Fibroblast of lung (primary cell): ENCODE measurements at places on chromosomes 5 and 9.

- DNase-seq: no peak
Observed at GRCh38 chr9:103183701-103184171, 188.6 kb downstream of the CYLC2 start.

GRCh38 chr9:14232111-14232510, 81.8 kb downstream of the NFIB start:
- no peak for DNase-seq

DNA sequence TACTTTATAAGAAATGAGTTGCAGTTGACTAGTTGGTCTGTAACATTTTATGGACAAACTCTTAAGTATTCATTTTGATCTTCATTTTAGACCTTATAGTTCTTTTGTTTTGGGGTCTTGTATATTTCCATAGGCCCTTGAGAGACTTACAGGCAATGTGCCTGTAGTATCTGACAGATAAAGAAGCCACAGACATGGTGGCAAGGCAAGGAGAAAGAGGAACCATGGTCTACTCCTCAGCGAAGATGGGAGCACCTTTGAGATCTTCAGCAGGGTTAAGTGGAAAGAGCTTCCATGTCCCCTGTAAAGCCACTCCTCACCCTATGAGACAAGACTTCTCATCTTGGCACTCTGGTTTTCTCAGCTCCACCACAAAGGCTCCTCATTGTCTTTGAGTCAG, 56.4 kb downstream of the SH3TC2 start:
- DNase-seq: no peak

- peak; percentile 31 for DNase-seq
Observed at GRCh38 chr5:157371655-157372471, 88.2 kb upstream of the NIPAL4 start.

GRCh38 chr5:74624501-74624900, 16.0 kb downstream of the ENC1 start:
- DNase-seq: no peak

- DNase-seq: no peak
Observed at GRCh38 chr9:96449523-96449844, 485 bp upstream of the HABP4 start.

- peak; percentile 76 for DNase-seq
Observed at GRCh38 chr9:19895006-19895405, 106.2 kb upstream of the SLC24A2 start.

GRCh38 chr9:125074976-125075375, 68.4 kb downstream of the SCAI start:
- peak; percentile 24 for DNase-seq

DNA sequence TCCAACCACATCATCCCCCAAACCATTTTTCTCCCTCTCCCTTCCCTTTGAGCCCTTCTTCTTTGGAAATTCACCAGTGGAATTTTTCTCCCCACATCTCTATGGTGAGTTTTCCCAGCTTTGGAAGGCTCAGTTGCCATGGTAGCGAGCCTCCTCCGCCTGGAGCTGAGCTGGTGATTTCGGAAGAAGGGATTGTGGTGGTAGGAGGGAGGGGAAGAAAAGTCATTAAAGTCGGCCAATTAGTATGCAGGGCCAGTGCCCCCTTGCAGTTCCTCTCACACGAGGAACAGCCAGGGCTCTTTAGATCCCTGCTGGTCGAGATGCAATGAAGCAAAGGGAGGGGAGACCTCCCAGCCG, 322.0 kb downstream of the NTRK2 start:
- DNase-seq: no peak

DNA sequence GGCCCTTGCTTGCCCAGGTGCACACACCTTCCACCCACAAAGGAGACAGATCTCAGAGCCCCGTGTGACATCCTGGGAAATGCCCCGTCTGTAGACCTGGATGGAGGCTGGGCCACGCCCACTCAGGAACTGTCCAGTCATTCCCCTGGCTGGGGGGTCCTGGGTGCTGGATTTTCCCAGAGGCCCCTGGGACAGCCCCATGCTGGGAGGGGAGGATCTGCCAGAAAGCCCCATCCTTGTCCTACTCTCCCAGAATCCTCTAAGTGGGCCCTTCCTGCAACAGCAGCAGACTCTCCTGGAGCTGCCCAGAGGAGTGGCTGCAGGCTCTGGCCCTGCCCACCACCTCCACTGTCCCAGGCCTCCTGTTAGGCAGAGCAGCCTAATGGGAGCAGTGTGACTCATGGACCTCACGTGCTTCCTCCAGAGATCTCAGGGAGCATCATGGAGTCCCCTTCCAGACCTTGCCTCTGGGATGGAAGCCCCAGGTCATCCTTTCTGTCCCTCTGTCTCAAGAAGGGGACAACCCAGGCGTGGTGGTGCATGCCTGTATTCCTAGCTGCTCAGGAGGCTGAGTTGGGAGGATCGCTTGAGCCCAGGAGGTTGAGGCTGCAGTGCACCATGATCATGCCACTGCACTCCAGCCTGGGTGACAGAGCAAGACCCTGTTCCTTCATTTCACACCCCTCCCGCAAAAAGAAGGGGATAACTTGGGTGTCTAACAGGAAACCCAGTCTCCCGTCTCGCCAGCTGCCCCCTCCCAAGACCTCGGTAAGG, 51.7 kb downstream of the JADE2 start:
- peak; percentile 74 for DNase-seq

DNA sequence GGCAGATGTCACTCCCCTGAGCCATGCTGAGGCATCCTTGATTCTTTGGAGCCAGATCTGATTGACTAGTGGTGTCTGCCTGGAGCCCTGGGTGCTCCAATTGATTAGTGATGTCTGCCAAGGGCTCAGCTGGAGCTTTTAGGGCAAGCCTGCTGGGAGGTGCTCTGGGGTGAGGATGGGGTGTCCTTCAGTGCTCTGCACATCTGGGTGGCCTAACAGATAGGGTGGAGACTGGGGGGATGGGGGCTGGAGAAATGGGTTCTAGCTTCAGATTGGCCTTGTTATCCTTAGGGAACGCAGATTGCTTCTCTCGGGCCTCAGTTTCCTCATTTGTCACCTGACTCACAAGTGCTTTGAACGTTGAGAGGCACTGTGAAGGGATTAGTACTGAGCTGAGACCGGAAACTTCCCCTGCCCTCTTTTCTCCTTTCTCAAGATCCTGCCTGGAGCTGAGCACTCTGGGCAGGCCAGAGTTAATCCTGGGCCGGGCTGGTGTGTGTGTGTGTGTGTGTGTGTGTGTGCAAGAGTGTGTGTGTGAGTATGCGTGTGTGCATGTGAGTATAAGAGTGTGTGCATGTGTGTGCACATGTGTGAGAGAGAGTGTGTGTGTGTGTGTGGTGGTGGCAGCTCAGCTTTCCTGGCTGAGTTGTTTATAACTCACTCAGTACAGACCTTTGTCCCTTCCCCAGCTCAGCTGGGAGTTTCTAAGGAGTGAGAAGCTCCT, 5.6 kb upstream of the IER5L start:
- no peak for DNase-seq

DNA sequence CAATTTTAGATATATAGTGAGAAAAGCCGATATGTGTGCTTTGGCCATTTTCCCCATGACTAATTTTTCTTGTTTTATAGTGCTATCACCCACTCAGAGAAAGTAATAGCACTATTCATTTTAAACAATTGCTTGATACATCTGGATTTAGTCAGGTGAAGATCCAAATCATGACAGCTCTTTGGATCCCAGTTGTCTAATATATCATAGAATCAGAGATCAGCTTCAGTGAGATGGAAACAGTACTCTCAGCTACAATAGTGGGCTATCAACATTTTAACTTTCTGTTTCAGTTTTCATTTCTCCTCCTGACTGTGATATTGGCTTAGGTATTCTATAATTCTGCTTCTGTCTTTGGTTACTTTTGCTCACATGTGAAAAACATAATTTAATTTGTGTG, 38.7 kb downstream of the VCAN start:
- DNase-seq: peak; percentile 36

GRCh38 chr9:34564617-34565016, 24.9 kb downstream of the CNTFR start:
- no peak for DNase-seq

DNA sequence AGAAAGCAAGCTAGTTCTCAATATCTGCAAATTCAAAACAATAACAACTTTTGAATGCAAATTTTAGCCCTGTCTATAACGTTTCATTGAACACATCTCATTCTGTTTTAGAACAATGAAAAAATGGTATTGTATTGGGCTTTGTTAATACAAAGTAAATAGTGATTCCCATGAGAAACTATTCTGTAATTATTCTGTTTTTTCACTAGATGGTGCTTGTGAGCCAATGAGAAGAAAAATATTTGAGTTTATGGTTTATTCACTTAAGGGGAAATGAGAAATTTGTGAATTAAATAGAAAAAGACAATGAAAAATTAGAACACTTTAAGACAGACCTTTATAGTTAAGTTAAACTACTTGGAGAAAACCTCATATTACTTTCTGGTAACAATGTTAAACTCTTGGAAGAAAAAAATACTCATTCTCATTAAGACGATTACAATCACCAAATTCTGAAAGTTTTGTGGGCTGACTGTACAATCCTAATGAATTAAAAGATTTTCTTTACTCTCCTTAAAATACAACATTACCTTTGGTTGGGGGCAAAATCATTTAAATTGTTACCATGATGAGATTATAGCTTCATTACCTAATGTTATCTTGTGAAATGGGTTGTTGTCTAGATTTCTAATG, 127.0 kb downstream of the NNT start:
- peak; percentile 80 for DNase-seq

DNA sequence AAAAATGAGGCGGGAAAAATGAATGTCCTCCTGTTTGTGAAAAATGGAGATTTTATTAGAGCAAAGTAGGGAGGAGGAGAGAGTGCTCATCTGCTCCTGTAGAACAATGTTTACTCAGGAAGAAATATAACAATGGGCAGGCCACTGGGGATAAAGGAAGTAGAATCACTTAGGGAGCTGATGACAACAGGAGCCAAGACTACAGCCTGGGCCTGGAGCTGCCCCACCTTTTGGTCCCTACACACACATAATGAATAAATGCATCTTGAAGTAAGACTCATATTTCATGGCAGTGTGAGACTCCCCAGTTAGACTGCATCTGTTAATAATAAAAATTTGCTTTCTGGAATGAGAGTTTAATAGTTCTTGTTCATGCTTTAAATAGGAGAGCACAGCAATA, 1939.8 kb downstream of the EFNA5 start:
- no peak for DNase-seq

DNA sequence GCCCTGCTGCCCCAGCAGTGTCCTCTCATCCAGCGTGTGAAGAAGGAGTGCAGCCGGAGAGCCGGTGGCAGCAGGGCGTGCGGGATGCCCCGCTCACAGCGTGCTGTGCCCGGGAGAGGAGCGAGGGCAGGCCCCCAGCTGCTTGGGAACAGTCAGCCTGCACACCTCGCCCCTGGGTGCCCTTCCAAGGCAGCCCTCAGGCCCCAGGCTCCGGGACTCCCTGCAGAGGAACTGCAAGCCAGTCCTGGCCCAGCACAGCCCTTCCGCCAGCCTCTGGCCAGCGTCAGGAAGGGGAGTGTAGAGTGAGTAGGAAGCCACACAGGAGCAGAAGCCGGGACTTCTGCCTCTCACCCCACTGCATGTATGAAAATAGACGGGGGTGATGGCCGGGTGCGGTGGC, 43.5 kb downstream of the ADAMTS2 start:
- DNase-seq: no peak

DNA sequence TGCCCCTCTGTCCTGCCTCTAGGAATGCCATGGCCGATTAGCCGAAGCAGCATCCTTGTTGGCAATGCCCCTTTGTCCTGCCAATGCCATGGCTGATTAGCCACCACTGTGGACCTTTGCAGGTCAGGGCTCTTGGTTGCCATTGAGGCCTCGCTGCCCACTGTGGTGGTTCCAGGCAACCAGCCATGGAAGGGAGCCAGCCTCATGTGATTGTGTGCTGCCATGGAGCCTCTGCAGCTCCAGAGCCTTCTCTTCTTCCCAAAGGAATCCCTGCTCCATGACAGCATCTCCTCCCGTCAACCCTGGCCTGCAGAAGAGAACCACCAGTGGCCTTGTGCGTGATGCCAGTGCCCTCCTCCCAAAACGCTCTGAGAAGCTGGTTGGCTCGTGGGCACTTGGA, 187.0 kb downstream of the CACNA1B start:
- DNase-seq: no peak

- DNase-seq: peak; percentile 38
Observed at GRCh38 chr5:170307575-170308465, 10.2 kb upstream of the LCP2 start.

- no peak for DNase-seq
Observed at GRCh38 chr9:68498816-68499215, 41.9 kb downstream of the TMEM252 start.

DNA sequence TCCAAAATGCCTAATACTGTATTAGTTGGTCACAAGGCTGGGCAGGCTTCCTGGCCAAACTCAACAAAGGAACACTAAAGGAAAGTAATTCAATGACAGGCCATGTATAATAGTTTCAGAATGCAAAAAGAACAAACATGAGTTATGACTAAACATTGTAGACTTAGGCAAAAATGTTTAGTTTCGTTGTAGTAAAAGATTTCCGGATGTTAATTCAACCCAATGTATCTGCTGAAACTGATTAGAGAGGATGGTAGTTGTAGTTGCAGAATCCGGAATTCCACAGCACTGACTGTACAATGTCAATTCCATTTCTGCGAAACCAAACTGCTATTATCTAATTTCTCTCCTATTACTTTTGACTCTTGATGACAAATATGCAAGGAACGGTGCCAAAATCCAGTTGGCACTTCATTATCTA, 117.9 kb upstream of the FST start:
- peak; percentile 91 for DNase-seq

DNA sequence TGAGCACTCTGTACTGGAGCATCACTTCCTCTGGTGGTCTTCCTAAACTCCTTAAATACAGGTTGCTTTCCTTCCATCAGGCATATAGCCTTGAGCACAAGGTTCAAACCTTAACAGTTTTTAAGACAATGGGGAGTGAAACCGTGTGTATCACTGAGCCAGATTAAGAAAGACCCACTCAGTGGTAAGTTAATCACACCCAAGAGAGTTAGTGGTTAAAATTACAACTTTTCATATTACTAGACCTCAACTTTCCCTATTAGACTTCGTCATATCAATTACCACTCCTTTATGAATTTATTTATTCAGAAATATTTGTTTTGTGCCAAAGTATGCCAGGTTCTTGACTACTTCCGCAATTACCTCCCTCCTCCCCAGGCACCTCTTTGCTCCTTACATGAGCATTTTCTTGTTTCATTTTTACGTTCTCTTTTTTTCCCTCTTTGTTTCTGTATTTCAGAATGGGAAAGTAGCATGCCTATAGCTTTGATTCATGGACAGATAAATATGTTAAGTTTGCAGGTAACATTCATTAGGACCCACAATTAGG, 351.0 kb downstream of the KIAA0825 start:
- DNase-seq: no peak

DNA sequence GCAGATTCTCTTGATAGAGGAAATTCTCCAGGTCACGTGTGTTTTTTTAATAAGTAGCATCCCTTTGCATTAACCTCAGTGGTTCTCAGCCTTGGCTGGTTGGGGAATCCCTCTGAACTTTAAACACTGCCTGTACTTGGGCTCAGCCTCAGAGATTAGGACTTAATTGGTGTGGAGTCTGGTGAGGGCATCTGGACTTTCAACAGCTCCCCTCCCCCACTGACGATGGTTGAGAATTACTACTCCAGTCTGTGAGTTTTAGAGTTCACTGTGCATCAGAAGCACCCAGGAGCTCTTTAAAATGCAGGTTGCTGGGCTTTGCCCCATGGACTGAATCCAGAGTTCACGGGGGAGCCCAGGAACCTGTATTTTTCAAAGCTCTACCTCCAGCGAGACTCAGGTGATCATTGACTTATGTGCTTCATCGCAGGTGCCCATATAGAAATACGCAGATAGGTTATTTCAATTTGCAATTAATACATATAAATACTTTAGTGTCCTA, 71.4 kb downstream of the DAPK1 start:
- no peak for DNase-seq

GRCh38 chr5:140632366-140633020, 482 bp downstream of the CD14 start:
- DNase-seq: peak; percentile 65
